ENCODE measurements at places on chromosomes 2 and 18.

DNA sequence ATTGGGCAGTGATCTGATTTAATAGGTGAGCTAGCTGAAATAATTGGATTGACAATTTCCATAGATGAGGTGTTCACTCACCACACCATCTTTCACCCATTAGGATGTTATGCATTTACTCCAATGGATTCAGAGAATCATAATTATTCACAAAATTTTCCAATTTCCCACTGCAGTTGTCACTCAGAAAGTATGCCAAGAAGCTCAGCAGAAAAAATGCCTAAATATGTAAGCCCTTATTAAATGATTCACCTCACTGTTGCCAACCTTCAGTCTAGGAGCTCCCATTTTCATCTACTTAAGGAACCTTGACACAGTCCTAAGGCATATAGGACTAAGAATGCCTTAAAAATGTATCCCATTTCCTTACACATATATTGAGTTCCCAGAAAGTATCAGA is 94.3 kb downstream of the MBD2 start:
- no peak for DNase-seq

GRCh38 chr2:150332383-150332782 is 155.1 kb downstream of the RND3 start:
- no peak for DNase-seq

- DNase-seq, result no peak
Observed at GRCh38 chr2:155766342-155767115, 566.0 kb downstream of the NR4A2 start.

GRCh38 chr18:53489266-53489665 is 735.2 kb downstream of the MBD2 start:
- DNase-seq, result no peak

GRCh38 chr2:45132551-45132950 is 123.3 kb upstream of the SIX2 start:
- no peak for DNase-seq

GRCh38 chr18:63907664-63908063 is at the start of gene SERPINB10:
SERPINB10 (plus strand) TSS chr18:63907958; CDS start chr18:63915511, 7,553 bp downstream.
- no peak for DNase-seq

GRCh38 chr2:241011751-241012510 is 13.5 kb downstream of the SNED1 start:
- no peak for DNase-seq

- DNase-seq, result no peak
Observed at GRCh38 chr2:38945911-38946310, 56.2 kb downstream of the ARHGEF33 start.

- DNase-seq, result no peak
Observed at GRCh38 chr2:227360351-227360750, 18.8 kb downstream of the TM4SF20 start.

GRCh38 chr18:77366720-77367641 is 117.3 kb downstream of the GALR1 start:
- peak; percentile 68 for DNase-seq

- no peak for DNase-seq
Observed at GRCh38 chr2:118845522-118846441, 1.7 kb downstream of the EN1 start.

- DNase-seq, result no peak
Observed at GRCh38 chr18:44701227-44701626, 20.5 kb downstream of the SETBP1 start.

DNA sequence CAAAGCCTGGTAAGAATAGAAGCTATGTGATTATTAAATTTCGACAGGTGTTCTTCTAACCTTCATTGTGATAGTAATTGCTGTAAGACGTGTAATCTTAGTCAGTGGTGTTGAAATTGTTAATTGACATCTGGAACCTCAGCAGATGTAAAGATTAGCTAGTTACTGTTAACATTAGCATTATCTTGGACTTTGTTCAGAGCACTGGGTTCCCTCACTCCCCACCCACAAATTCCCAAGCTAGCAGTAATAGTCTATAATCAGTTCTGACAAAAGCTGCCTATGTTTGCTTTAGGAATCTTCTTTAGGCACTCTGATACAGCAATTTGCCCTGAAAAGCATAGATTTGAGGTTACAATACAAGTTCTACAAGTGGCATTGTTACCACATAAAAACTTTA is 233.7 kb downstream of the EN1 start:
- no peak for DNase-seq

DNA sequence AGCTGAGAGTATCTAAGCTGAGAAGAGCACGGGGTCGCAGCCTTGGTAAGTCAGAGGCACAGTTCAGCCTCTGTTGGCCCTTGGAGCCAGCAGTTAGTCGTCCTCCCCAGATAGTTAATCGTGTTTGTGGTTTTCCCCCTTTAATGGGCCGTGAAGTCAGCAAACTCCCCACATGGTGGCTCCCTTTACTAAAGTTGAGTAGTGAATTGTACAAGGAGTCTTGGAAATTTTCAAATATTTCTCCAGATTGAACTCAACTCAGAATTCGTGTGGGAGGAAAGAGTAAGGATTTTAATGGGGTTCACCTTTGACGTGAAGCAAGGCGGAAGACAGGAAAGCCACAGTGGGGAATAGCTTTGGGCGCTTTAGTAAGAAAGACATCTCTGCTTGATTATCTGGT is 2.4 kb upstream of the ADCYAP1 start:
- no peak for DNase-seq

GRCh38 chr2:169254774-169255173 is 107.6 kb downstream of the LRP2 start:
- no peak for DNase-seq

GRCh38 chr2:150606380-150607060 is 119.1 kb upstream of the RND3 start:
- no peak for DNase-seq

DNA sequence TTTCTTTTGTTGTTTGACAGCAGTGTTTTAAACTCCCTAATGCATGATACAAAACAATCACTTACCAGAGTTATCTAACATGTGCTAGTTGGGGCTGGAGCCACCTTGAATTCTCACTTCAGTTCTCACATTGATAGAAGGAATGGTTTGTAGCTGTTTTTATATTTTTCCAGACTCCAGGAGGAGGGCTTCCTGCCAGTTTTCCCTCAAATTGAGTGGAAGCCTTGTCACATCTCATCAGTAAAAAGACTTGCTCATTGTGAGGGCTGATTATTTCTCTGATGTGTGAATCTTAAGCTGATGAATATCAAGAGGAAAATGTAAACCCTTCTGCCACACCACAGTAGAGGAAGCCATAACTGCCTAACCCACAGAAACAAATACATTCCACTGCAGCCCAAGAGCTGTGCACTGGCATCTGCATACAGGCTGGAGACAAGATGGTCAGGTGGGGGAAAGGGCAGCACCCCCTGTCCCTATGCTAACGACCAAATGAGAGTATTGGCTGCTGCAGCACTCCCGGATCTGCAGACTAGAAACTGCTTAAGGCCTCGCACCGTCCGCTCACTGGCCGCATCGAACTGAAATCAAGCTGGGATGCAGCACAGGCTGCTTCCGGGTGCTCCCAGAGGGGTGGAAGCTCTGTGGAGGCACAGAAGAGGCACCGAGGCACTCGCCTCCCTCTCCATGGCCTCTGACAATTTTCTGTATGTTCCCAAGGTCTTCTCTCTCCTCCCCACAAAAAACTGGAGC is 73.7 kb upstream of the TPO start:
- no peak for DNase-seq

DNA sequence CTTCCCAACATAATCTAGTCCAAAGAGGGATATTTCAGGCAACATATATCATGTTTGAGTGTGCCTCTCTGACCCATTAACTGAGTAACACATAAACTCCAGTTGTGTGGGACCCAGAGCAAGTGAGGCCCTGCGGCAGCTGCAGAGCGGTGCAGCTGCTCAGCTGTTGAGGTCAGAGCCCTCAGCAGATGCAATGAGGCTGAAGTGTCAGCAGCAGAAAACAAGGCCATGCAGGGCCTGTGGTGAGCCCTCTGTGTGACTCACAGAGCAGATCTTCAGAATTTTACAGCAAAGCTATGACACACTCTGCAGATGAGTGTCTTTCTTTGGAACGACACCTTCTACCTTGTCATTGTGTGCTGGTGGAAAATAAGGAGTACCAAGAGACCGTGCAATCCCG is 168.5 kb downstream of the CBLN2 start:
- no peak for DNase-seq
